Daoy (cell line): ENCODE measurements at places on chromosomes 6 and 20. TPM values are rescaled to one million over a fixed set of nuclear protein-coding genes. Genes with fewer than 3 reads are reported as not detected.

The DPPA5 gene
- total RNA-seq: not detected in 2 replicates

The CLPSL2 gene
- not detected in 2 replicates for total RNA-seq

The GPLD1 gene
- 0.33 and 2.5 TPM in 2 replicates for total RNA-seq

The HLA-DQA1 gene
- 0.27 and 0.40 TPM in 2 replicates for total RNA-seq

The C20orf141 gene
- total RNA-seq: not detected in 2 replicates

The ADGRB3 gene
- total RNA-seq: under 0.01 TPM in 1 of 2 replicates, not detected in the other

The MEP1A gene
- total RNA-seq: not detected in 2 replicates

The MYO6 gene
- total RNA-seq: 4.6 and 7.0 TPM in 2 replicates

The ID1 gene
- total RNA-seq: 327 and 411 TPM in 2 replicates
